CD14-positive monocyte (primary cell): ENCODE measurements at places on chromosomes 3 and 15.

DNA sequence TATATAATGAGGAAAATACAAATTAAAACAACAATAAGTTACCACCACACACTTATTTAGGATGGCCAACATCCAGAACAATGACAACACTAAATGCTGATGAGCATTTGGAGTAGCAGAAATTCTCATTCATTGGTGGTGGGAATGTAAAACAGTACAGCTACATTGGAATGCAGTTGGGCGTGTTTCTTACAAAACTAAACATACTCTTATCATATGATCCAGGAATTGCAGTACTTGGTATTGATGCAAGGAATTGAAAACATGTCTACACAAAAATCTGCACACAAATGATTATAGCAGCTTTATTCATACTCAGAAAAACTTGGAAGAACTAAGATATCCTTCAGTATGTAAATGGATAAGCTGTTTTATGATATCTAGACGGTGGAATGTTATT lies 594.2 kb downstream of the ZBBX start:
- no peak for DNase-seq

DNA sequence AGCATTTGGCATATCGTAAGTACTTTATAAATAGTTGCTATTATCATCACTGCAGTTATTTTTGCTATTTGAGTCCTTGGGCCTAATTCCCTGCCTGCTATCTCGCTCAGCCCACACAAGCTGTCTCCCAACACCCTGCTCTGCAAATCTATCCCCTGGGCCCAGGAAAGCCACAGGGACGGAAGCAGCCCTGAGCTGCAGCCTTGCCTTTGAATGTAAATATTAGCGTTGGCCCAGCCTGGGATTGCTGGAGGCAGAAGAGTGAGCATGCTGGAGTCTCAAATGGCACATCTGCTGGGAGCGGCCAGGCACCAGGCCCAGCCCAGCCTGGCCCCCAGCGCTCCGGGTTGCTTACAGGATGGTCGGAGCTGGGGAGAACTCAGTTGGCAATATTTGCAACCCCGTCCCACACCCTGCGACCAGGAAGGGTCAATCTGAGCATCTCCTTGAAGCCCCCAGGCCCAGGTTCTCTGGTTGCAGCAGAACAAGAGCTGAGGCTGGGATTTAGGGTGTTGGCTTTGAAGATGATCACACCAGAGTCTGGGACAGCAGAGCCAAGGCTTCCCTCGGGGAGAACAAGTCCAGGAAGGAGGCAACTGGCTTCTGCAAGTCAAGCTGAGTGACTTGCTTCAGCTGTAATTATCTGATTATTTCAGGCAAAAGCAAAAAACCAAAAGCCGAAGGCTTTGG lies 529.6 kb downstream of the SHQ1 start:
- no peak for DNase-seq

- no peak for DNase-seq
Measured at GRCh38 chr3:30455840-30456239, 150.6 kb upstream of the TGFBR2 start.

GRCh38 chr15:60079210-60079609 lies 75.1 kb downstream of the FOXB1 start:
- no peak for DNase-seq

DNA sequence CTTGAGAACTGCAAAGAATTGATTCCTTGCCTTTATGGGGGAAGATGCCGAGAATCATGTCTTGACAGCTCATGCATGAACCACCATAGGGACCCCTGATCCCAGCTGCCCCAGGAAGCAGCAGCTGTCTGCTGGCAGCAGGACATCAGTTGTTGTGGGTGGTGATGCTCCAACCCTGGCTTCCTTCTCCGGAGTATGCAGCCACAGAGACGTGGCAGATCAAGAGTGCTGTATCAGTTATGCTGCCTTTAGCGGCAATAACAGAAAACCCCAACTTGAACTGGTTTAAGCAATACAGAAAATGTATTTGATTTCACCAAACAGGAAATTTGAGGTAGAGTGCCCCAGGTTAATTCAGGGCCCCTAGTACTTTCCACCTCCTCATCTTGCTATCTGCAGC lies 92.2 kb upstream of the TNFAIP8L3 start:
- no peak for DNase-seq

DNA sequence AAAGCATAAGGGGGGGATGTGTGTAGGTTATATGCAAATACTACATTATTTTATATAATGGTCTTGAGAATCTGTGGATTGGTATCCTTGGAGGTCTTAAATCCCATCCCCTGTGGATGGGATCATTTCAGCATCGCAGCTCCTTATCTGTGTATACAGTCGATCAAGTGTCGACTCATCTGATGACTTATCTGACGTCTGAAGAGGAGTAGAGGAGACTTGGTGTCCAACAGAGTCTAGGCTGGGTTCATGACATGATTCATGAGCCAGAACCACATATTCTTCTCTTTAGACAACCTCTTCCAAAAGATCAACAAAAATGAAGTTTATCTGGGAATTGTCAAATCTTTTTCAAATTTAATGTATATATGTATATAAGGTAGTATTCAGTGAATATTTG lies 220.7 kb downstream of the NR2F2 start:
- DNase-seq = no peak

DNA sequence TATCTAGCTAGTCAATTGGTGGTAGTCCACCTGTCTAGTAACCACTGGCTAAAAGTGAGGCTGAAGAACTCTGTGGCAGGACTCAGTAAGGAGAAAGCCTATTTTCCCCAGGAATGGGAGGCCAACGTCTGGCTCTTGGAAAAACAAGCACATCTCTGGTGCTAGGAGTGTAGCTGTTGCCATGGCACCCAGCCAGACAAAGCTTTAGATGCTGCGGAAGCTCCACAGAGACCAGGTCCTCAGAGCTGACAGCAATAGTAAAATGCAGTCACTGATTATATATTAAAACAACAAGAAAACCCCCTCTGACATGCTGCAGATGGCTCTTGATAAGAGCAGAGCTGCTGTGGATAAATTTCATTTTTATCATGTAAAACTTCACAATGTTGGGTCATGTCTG lies 124.9 kb upstream of the STRIT1 start:
- DNase-seq = no peak

DNA sequence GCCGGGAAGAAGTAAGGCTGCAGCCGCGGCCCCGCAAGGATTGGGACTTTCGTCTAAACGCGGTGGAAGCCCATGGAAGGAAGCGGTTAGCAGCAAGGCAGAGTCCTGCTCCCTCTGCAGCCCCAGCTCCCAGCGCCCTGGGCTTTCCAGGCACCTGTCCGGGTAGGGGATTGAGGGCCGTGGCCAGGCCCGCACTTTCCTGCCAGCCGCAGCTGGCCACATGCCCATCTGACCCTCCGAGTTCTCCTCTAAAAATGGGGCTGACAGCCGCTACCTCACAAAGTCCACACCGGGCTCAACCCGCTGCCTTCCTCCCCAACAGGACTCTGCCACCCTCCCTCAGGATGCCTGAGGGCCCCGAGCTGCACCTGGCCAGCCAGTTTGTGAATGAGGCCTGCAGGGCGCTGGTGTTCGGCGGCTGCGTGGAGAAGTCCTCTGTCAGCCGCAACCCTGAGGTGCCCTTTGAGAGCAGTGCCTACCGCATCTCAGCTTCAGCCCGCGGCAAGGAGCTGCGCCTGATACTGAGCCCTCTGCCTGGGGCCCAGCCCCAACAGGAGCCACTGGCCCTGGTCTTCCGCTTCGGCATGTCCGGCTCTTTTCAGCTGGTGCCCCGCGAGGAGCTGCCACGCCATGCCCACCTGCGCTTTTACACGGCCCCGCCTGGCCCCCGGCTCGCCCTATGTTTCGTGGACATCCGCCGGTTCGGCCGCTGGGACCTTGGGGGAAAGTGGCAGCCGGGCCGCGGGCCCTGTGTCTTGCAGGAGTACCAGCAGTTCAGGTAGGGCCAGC lies 1.9 kb downstream of the NEIL1 start:
- DNase-seq = no peak

DNA sequence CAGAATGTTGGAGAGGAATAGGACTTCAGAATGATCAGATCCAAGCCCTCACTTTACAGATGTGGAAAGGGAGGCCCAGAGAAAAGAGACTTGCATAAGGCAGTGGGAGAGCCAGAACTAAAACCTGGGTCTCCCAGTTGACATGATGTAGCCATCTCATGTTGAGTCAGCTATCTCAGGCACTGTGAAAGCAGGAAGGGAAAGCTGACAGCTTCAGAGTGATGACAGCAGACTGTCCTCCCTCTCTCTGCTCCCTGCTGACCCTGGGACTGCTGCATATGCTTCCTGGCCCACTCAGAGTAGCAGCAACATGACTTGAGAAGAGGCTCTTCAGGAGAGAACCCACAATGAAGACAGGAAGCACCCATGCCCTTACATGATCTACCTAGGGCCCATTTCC lies 14.7 kb downstream of the FHIT start:
- no peak for DNase-seq

- no peak for DNase-seq
Measured at GRCh38 chr3:22334996-22335395, 584.0 kb upstream of the ZNF385D start.

DNA sequence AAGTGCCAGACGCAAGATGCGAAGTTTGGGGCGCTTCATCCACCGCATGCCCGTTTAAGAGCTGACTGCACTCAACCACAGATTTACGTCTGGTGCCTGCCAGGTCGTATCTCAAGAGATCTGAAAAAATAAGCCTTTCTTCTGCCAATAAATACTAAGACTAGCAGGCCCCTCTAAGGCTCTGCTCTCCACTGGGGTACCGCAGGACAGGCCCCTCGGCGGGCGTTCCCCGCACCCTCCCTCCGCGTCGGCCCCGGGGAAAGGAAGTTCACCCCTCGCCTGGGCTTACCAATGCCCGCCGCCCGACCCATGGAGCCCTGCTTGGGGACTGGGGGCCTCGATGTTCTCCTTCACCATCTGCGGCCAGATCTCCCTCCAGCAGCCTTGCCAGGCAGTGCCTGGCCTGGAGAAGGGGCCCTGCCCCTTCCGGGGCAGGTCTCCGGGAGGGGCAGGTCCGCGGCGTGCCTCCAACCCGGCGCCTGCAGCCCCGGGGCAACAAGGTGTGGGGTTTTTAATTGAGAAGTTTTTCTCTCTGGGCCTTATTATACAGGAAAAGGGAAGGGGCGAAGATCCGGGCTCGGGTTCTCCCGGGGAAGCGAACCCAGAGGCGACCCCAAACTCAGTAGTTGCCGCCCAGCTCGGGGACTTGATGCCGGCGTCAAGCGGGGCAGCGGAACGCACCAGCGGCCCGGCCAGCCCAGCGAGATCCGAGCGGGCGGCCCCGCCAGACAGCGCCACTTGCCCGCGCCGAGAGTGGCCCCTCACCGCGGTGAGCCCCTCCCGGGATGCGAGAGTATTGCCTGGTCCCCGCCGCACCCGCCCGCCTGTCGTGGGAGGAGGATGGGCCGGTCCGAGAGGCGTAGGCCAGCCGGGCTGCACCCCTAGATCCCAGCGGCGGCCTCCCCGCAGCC lies 735 bp downstream of the GOLGA8B start:
- no peak for DNase-seq

GRCh38 chr15:41692049-41692448 lies 31.8 kb downstream of the MGA start:
- DNase-seq = no peak

- DNase-seq = no peak
Measured at GRCh38 chr3:44902628-44903027, 28.2 kb downstream of the TGM4 start.

DNA sequence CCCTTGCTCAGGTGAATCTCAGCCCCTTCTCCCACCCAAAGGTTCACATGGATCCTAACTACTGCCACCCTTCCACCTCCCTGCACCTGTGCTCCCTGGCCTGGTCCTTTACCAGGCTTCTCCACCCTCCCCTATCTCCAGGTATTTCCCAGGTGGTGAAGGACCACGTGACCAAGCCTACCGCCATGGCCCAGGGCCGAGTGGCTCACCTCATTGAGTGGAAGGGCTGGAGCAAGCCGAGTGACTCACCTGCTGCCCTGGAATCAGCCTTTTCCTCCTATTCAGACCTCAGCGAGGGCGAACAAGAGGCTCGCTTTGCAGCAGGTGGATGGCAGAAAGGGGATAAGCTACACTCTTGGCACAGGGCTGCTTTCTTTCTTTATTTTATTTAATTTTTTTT lies 4.5 kb downstream of the FAM131A start:
- no peak for DNase-seq

GRCh38 chr3:14096742-14097141 lies 27.9 kb downstream of the CHCHD4 start:
- DNase-seq = no peak

DNA sequence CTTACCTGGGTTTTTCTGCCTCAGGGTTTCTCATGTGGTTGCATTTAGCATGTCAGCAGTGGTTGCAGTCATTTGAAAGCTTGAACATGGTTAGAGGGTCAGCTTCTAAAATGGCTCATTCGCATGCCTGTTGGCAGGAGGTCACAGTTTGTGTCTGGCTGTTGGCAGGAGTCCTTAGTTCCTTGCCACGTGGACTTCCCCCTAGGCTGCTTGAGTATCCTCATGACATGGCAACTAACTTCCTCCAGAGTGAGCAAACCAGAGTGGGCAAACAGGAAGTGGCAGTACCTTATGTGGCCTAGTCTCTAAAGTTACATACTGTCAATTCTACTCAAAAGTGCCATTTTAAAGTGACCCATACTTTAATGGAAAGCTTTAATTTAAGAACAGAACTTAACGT lies 3.4 kb upstream of the UNC13C start:
- DNase-seq = no peak

- DNase-seq = no peak
Measured at GRCh38 chr15:61749169-61749568, 311.1 kb downstream of the VPS13C start.

DNA sequence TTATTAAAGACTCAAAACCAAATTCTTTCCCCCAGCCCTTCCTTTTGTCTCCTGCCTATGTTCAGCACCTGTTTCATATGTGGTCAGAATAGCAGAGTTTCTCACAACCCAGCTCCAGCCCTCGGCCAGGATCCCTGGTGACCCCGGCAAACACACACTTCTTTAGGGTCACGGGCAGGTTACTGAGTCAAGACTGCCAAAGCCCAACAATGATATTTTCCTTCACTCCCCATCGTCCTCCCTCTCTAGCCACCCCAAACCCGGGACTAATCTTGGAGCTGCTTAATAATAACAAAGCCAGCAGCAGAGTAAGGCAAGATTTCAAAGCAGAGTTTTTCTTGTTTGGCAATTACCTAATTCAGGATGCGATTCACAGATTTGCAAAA lies 25.5 kb downstream of the RARB start:
- DNase-seq = no peak

- DNase-seq = no peak
Measured at GRCh38 chr3:41581700-41582099, 380.2 kb downstream of the ULK4 start.

- DNase-seq = no peak
Measured at GRCh38 chr15:41873711-41874110, 20.1 kb downstream of the SPTBN5 start.

GRCh38 chr15:70006259-70007147 lies 91.2 kb downstream of the TLE3 start:
- DNase-seq = no peak

GRCh38 chr3:127768346-127769008 lies 53.8 kb downstream of the MGLL start:
- DNase-seq = peak; percentile 79
